ENCODE measurements at places on chromosomes 2 and 18.
A peak's percentile ranks its signal among the peaks of the same experiment; 100 is the strongest.

DNA sequence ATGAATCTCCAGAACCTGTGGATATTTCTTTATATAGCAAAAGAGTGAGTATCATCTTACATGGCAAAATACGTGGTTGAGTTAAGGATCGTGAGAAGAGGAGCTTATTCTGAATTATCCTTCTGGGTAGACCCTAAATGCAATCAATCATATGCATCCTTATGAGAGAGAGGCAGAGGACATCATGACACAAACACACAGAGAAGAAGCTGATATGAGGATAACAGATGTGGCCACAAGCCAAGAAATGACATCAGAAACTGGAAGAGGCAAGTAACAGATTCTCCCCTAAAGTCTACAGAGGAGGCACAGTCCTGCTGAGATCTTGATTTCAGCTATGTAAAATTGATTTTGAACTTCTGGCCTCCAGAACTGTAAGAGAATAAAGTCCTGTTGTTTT, 730.2 kb upstream of the ZNF804A start:
- no peak for DNase-seq

DNA sequence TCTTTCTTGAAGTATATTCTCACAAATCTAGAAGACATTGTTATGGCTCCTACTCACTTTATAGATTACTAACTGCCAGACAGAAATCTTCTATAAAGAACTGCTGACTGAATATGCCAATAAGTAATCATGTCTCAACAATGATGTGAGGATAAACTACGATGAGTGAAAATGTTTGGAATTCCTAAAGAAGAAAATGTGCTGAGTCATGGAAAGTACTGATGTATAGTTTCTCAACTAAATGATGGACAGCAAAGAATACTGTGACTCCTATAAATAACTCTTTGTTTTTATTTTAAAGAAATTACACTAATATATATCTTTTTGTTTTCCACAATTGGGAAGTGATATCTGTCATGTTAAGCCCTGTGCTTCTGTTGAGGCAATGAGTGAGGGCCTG, 232.9 kb downstream of the LNPK start:
- no peak for DNase-seq

DNA sequence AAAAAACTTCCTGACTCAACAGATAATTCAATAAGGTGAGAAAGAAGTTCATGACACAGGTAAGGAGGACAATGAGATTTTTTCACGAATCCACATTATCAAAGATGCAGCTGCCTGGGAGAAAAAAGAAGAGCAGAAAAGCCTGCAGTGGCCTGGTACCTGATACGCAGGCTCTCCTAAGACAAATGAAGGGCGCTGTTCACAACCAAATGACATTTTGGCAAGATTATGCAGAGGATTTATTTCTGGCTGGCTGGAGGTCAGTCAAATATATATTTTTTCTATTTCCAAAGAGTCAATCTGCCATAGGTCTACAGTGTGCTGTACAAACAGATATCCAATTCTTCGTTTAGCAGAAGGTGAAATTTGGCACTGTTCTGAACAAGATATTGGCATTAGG, 257.3 kb downstream of the STK39 start:
- no peak for DNase-seq

DNA sequence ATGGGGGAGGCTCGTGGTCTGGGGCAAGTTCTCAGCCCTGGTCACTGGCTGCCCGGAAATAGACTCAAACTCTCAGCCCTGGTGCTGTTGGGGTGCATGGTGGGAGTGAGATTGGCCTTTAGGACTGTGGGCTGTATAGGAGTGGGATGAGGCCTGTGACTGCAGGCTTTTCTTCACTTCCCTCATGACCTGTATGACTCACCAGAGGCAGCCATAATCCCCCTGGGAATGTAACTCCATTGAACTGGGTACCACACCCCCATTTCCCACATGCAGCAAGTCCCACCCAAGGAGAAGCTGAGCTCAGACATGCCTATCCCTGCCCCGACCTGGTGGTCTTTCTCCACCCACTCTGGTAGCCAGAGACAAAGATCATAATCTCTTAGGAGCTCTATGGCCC, 177.7 kb upstream of the OSR1 start:
- no peak for DNase-seq

DNA sequence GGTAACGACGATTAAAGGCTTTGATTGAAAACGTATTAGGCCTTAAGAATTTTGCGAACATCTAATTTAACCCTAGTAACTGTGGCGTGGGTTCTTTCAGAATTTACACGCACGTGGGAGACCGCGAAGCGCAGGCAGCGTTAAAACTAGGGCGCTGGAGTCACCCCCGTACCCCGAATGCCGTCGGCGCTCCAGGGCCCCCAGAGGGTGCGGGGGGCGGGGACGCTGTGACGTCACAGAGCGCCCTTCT, 673 bp upstream of the SMCHD1 start:
- no peak for DNase-seq

DNA sequence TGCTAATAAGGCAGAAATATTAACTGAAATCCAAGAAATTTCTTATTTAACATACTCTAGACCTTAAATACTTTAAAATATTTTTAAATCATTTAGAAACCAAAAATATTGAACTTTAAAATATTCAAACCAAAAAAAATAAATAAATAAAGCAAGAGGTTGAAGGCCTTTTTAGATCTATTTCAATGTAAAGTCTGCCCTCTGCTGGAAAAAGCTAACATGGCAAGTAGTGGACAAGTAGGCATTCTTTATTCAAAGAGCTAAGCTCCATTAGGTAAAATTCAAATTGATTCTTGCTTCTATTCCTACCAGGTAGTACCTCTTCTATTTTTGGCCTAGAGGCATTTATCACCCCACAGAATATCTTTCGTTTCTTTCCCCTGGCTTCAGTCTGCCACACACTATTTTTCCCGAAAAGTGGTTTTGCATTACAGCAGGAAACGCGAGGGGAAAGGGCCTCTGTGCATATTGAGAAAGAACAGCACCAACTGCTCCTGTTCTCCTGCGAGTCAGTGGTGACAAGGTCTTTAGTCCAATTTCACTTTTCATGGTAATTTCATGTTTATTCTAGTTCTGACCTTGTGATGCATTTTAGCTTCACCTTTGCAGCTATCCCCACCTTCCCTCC, 20.4 kb downstream of the IFIH1 start:
- peak; percentile 73 for DNase-seq

DNA sequence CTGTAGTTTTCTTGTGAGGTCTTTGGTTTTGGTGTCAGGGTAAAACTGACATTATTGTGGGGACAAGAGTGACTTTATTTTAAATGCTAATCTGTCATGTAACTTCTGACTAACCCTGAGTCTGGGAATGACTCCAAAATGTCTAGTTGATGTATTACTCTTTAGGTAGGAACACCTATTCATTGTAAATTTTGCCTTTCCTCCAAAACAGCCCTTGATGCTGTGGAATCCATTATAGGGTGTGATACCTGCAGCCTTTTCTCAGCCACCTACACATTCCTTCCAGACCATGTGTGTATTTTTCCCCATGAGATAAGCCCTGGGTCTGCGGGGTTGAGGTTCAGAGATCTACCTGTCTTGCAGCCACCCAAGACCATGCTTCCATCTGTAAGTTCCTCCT, 4.1 kb upstream of the PRR30 start:
- DNase-seq = no peak

- no peak for DNase-seq
Observed at GRCh38 chr18:59268721-59269562, 4.3 kb downstream of the RAX start.

DNA sequence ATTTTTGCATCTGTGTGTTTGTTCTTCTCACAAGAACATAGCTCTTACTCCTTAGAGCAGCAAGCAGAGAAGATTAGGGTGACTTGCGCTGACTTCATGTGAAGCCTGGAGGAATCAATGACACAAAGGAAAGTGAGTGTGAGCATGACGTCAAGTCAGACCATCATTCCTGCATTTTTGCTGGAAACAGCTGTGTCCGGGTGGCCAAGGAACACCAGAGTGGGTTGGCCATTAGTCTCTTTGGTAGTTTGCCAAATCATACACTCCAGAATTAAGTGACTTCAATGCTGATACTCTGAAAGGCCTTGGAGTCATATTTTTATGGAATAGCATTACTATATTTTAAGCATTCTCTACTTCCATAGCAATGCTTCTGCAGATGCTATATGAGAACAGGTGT, 597.2 kb downstream of the DCDC2C start:
- DNase-seq = no peak

GRCh38 chr2:36376319-36376765, 20.8 kb downstream of the CRIM1 start:
- DNase-seq = no peak

DNA sequence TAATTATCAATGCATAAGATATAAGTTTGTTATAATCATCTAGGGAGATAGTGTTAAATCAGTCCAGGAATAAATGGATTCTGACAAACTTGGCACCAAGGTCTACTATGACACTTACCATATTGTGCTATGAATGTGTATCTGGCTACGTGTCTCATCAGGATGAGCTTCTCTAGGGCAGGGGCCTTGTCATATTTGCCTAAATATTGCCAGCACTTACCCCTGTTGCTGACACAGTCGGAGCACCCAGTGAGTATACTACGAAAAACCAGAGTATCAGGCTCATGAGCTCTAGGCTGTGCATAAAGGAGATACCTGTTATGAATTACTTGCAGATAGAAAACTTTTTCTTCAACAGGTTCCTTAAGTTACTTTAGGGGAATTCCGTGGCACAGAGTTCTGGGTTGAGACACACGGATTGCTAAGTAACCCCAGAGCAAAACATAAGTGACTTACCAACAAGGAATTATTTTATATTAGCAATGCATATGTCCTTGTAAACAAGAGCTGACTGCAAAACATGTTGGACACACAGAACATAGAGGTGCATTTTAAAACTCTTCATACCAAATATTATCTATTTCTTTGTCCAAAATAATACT, 7.7 kb upstream of the TTC39C start:
- DNase-seq = no peak

DNA sequence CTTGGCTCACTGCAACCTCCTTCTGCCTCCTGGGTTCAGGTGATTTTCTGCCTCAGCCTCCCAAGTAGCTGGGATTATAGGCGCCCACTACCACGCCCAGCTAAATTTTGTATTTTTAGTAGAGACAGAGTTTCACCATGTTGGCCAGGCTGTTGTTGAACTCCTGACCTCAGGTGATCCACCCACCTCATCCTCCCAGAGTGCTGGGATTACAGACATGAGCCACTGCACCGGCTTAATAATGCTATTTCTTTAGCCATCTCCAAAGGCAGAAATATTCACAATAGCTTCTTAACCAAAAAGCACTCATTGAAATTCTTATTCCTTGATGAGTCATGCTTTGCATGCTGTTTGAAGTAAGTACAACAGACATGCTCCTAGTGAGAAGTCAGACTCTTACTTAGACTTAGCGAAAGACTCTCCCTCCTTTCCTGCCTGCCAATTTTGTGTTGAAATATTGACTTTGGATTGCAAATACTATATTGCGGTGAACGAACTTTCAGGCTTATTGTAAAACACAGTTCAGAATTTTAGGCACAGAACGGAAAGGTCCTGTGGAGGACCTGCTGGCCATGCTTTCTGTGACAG, 4.4 kb downstream of the ACTR3 start:
- peak; percentile 29 for DNase-seq

- DNase-seq = peak; percentile 23
Observed at GRCh38 chr2:58633613-58634365, 392.7 kb upstream of the FANCL start.

GRCh38 chr18:63148449-63149301, 170.9 kb downstream of the BCL2 start:
- DNase-seq = no peak

DNA sequence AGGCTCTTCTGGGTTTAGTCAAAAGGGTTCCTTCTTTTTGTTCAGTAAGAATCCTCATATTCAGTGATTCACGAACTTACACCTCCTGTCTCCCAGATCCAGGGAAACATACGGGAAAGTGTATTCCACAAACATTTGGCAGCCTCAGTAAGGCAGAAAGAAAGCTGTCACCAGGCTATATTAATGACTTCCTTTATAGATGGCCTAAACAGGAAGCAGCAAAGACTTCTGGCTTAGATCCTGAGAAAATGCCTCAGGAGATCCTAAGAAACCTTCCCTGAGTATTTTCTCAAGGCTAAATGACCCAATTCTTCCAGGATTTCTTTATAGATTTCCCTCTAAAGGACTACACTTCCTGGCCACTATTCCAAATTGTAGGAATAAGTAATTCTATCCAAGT, 1995.5 kb upstream of the CELF4 start:
- DNase-seq = no peak

DNA sequence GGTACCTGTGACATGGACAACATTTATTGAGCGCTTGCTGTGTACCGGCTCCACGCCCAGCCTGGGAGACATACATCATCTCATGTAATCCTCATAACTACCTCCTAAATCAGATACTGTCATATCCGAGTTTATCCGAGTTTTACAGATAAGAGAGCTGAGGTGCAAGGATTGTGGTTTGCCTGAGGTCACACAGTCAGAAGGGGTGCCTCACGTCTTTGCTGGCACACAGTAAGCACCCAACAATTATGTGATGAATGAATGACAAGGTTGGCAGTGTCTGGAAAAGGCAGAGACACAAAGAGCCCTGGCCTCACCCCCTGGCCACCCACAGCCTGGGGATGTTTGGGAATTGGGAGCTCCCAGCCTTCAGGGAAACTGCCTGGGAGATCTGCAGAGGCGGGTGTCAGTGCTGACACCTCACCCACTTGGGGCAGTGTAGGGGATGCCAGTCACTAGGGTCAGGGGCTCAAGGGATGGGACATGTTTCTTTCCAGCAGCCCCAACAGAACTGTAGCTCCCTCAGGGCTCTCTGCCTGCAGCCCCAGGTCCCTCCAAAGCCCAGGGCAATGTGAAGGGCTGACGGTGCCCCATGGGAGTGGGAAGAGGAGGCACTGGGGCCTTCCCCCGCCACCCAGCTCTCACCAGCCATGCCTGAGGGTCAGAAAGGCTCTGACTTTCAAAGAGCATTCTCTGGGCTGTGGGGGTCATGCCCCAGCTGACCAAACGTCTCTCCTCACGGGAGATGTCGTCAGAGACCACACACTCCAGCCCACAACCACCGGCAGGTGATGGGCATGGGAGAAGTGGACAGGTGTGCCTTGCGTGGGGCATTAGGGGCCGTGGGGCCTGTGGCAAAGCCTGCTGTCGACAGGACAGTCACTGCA, 157.5 kb downstream of the ZFP36L2 start:
- DNase-seq = no peak

- DNase-seq = no peak
Observed at GRCh38 chr2:109535217-109535946, 78.4 kb downstream of the SEPTIN10 start.

DNA sequence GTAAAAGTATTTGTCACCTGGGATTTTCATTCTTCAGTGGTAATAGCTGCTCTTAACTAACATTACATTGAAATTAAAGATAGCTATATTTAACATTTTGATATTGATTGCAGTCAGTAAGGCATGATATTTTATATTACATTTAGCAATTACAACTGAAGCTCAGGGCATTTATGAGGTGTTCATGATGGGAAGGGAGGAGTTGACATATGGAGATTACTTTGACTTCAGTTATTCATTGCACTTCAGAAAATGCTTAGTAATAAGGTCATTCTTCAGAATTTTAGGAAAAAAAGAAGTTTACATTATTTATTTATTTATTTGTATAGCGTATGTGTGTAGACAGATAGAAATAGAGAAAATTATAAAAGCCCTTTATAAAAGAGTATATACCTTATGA, 352.0 kb downstream of the GALNT13 start:
- DNase-seq = no peak

- no peak for DNase-seq
Observed at GRCh38 chr2:65050931-65051330, 5.3 kb upstream of the CEP68 start.
